ENCODE measurements at places on chromosomes 16 and 17. TPM values are rescaled to one million over a fixed set of nuclear protein-coding genes. Genes with fewer than 3 reads are reported as not detected.

TMC8 gene
- total RNA-seq, result 0.95 TPM

KRTAP9-8 gene
- not detected for total RNA-seq

PRKCA gene
- 16.2 TPM for total RNA-seq

SLC47A1 gene
- total RNA-seq, result not detected

CRISPLD2 gene
- 0.40 TPM for total RNA-seq

MIS12 gene
- total RNA-seq, result 18.7 TPM

KRT12 gene
- total RNA-seq, result not detected

KRT222 gene
- total RNA-seq, result not detected

- DNase-seq, result no peak
These were observed 42.7 kb downstream of the NT5M start for GRCh38 chr17:17345686-17346427.

DNA sequence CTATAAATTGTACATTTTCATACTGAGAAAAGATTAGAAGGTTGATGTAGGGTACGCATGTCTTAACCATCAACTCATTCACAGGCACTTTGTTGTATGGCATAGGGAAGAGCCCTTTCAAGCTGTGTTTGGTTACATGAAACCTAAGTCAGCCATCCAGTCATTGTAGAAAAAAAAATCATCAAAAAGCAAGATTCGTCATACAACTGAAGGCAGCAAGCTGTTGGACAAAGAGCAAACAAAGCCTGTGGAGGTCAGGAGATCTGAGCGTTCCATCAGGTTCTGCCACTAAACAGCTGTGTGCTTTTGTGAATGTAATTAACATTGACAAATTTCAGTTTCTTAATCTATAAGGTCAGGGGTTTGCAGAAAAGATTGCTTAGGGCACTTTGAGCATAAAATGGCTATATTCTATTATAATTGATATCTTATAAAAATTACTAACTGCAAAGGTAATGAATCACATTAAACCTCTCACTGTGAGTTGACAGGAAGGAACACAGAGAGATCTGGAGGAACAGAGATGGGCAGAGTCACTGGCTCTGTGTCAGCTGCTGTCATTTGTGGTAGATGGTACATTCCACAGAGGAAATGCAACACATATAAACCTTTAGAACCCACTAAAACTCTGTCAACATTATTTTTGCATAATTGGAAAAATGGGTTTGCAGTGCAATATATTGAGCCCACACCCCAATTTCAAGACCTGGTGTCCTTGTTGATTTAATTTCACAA, 66.3 kb upstream of the MYOCD start:
- DNase-seq, result no peak

DNA sequence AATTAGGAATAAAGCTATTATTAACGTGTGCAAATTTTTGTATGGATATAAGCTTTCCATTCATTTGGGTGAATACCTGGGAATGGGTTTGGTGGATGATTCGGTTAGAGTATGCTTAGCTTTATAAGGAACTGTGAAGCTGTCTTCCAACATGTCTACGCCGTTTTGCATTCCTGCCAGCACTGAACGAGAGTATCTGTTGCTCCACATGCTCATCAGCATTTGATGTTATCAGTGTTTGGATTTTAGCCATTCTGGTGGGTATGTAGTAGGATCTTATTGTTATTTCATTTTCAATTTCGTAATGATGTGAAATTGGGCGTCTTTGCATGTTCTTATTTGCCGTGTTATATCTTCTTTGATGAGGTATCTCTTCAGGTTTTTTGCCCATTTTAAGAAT, 168.0 kb downstream of the RPTOR start:
- no peak for DNase-seq

DNA sequence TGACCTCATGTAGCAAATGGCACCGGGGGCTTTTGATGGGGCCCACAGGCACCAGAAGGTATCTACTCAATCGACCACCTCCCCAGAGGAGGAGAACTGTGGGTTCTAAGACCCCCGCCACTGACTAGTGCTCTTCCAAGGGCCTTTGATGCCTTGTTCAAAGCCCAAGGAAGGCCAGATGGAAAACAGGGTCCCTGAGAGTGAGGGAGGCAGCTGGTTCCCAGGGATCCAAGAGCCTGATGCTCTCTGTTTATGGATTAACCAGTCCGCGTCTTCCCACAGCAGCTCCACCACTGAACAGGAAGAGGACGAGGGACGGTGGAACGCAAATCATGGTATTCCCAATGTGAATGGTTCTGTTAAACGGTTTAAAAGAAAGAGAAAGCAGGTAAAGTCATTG, 7.6 kb downstream of the PHB1 start:
- DNase-seq, result no peak

DNA sequence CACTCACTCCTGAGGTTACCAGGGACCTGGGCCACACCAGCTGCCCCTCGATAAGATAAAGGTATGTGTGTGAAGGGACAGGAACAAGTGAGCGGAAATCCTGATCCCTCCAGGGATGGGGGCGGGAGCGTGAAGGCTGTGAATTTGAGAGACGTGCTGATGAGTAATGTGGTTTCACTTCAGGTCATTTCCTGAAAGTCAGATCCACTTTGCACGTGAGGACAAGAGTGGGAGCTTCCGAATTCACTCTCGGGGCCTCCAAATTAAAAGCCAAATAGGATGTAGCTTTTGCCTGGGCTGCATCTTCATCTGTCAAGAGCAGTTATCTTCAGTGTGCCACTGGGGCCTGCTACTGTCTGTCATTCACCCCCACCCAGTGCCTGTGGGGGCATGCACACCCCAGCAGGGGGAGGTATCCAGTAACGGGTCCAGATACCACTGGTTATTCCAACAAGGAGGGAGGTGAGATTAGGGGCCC, 87.4 kb upstream of the LHX1 start:
- DNase-seq, result peak; percentile 95

- DNase-seq, result no peak
These were observed 69.8 kb downstream of the CLEC16A start for GRCh38 chr16:11014136-11014535.
